ENCODE measurements at places on chromosomes 5 and 9.
A peak's percentile ranks its signal among the peaks of the same experiment; 100 is the strongest.

DNA sequence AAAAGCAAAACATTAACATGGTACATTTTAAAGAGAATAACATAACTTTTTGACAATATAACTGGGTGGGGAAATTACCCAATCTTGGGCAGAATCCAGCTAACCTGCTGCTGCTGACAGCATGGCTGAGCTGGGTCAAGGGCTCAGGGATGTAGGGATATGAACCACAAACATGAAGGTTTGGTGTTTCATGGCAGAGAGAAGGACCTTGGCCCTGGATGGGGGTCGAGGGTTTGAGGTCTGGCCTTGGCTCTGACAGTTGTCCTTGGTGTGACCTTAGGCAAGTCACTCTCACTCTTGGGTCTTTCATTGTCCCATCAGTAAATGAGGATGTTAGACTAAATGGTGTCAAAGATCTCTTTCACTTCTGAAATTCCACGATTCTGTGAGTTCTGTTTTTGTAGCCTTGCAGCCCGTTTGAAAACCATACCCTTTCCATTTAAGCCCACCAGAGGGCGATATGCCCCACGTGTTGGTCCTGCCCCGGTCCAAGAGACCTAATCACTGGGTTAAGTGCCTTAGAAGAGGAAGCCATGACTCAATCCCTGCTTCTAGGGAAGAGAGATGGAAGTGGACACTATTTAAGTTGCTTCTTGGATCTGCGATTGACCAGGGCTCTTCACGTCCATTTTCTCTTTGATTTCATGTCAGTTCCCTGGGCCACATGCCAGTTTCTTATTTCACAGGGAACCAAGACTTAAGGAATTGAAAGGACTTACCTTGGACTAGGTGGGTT, 56.8 kb upstream of the TEX48 start:
- DNase-seq, result peak; percentile 31

DNA sequence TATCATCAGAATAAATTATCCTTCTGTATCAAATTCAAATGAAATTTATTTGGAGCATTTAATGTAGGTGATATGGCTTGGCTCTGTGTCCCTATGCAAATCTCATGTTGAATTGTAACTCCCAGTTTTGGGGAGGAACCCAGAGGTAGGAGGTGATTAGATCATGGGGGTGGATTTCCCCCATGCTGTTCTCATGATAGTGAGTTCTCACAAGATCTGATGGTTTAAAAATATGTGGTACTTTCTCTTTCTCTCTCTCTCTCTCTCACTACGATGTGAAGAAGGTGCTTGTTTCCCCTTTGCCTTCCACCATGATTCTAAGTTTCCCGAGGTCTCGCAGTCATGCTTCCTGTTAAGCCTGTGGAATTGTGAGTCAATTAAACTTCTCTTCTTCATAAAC, 678.4 kb upstream of the RGMB start:
- no peak for DNase-seq

- DNase-seq, result no peak
Observed at GRCh38 chr5:155773680-155774079, 553.3 kb upstream of the SGCD start.

DNA sequence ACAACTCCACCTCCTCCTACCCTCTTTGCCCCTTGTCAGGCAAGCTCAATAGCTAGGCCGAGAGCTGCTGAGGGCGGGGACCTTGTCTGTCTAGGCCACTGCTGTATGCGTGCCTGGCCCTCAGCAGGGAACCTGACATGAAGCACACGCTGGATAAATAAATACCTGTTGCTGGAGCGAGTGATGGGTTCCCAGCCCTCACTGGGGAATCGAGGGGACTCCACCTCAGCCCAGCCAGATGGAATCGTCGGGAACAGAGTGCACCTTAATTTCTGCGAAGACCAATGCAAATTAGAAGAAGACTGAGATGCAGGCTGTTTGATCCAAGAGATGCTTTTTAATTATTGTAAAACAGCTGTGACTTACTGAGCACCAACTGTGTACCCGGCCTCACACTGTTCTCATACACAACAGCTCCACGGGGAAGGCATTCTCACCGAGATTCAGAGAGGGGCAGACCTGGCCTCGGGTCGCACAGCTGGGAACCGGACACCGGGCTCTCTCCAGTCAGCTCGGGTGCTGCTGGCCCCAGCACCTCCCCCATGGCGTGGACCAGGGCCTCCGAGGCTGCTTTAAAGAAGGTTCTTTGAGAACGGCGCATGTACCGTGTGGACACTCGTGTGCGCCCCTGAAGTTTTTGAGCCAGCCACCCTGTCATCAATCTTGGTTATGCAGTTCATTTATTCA, 109.7 kb upstream of the IER5L start:
- no peak for DNase-seq

Data from stimulated activated CD4-positive, alpha-beta T cell treated with anti-CD3 and anti-CD28 coated beads, Interleukin-15, amount 100 ng/mL, for 1 hour (primary cell).